ENCODE measurements at places on chromosomes 5 and 9. TPM values are rescaled to one million over a fixed set of nuclear protein-coding genes. Genes with fewer than 3 reads are reported as not detected.

Gene FOXD4L5
- 0.02 TPM for polyA plus RNA-seq

Gene PCDHGA11
- 0.12 TPM for polyA plus RNA-seq

Gene DAB2
- polyA plus RNA-seq, result 16.0 TPM

Gene SLC4A9
- polyA plus RNA-seq, result 0.07 TPM

Gene ANKRD34B
- polyA plus RNA-seq, result not detected

Gene TAF1L
- polyA plus RNA-seq, result 0.01 TPM

Gene RORB
- 0.05 TPM for polyA plus RNA-seq

Gene DOCK8
- 0.83 TPM for polyA plus RNA-seq

Gene OTP
- polyA plus RNA-seq, result not detected

Gene RPP25L
- 44.5 TPM for polyA plus RNA-seq

Gene LECT2
- polyA plus RNA-seq, result not detected

Gene GARIN3
- not detected for polyA plus RNA-seq

Gene CYLC2
- not detected for polyA plus RNA-seq

Gene WHRN
- 1.9 TPM for polyA plus RNA-seq

Gene SLC36A3
- polyA plus RNA-seq, result not detected

Gene GHR
- polyA plus RNA-seq, result 0.56 TPM

Data from mammary epithelial cell (primary cell).